ENCODE measurements at places on chromosomes 13 and 19.

- DNase-seq = peak; percentile 24
Observed at GRCh38 chr19:2722541-2723344, 1.6 kb upstream of the DIRAS1 start.

DNA sequence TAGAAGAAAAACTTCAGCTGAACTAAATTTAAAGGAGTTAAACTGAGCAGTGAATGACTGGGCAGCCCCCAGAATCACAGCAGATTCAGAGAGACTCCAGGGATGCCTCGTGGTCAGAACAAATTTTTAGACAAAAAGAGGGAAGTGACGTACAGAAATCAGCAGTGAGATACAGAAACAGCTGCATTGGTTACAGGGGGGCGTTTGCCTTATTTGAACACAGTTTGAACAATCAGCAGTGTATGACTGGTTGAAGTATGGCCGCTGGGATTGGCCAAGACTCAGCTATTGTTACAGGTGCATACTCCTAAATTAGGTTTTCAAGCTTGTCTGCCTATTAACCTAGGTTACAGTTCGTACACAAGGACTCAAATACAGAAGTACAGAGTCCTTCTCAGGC lies 2.2 kb upstream of the SPRYD7 start:
- DNase-seq = no peak

DNA sequence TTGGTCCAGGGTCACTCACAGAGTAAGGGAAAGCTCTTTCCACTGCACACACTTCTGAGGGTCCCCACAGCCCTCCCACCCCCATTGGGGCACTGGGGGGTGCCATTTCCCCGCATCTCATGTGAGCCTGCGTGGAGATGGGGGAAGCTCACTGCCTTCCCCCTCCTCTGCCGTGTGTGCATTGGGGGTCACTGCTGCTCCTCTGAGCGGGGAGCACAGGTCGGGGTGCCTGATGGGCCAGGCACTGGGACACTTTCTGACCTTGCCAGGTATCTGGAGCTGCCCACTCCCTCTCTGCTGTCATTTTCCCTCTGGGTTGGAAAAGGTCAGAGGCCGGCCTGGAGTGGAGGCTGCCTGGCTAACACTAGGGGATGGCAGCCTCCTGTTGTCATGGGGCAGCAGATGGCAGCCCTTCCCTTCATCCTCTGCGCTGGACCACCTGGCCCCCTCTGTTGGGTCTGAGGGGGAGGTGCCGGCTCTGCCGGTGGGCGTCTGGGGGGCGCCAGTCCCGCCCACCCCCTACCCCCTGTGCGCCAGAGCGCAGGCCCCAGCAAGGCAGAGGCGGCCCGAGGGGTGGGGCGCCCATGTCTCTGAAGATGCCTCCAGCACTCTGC lies 9.1 kb downstream of the SSBP4 start:
- no peak for DNase-seq

- peak; percentile 53 for DNase-seq
Observed at GRCh38 chr19:48991873-48992580, 1.1 kb downstream of the GYS1 start.

- DNase-seq = no peak
Observed at GRCh38 chr19:52028780-52029123, 573 bp upstream of the ZNF614 start.

Data from Calu3 (cell line).